ENCODE measurements at places on chromosomes 11 and 22.

DNA sequence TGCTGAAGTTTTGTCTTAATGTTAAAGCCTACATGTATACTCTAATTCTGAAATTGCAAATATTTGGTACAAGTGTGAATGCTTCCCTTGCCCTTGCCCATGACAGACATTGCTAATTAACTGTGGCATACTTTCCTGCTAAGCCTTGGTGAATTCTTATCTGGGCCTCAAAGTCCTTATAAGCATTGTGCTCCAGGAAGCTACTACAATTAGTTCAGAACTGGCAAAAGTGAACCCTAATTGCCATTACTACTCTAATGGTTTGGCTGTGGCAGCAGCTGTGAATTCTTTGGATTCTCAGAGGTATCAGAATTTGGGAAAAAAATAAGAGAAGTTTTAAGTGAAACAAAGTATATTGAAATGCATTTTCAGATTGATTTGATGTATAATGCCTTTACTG is 24.3 kb downstream of the EMSY start:
- no peak for DNase-seq

GRCh38 chr11:106925245-106925644 is 93.0 kb downstream of the GUCY1A2 start:
- no peak for DNase-seq

DNA sequence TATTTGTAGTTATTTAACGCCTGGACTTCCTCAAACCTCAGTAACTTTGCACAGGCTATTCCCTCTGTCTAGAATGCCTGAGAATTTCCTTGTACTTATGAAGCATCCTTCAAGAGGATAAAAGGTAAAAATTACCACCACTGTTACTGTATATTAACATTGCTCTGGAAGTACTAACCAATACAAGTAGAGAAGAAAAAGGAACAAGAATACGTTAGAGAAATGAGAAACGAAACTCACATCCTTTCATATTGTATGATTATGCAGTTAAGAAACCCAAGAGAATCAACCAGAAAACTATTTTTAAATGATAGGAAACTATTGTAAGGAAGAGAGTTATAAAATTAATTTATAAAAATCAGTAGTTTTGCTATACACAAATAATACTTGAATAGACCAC is 48.2 kb upstream of the OR5P2 start:
- DNase-seq, result no peak

DNA sequence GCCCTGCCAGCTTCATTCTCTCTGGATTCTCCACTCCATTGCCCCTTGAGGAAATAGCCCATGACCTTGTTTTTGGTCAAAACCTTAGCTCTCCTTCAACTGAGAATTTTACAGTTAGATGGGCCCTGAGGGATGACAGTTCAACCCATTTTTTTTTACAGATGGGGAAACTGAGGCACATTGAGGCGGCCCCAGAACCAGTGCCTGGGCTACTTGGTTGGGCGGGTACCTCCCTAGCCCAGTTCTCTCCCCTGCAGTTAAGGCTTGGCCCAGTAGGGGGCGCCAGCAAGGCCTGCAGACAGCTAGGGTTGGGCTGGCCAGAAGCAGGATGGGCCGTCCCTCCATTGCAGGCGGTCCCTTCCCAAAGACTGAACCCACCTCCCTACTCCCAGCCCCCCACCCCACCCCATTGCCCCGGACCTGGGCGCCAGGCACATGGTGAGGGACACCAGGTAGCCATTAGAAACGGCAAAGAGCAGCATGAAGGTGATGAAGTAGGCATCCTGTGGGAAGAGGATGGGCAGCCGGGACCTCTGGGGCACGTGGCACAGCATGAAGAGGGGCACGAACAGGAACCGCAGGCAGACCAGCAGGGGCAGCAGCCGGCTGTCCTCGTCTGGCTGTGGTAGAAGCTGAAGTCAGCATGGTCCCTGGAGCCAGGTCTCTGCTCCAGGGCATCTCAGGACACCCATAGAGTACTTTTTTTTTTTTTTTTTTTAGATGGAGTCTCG is 7.6 kb downstream of the SLC29A2 start:
- no peak for DNase-seq

DNA sequence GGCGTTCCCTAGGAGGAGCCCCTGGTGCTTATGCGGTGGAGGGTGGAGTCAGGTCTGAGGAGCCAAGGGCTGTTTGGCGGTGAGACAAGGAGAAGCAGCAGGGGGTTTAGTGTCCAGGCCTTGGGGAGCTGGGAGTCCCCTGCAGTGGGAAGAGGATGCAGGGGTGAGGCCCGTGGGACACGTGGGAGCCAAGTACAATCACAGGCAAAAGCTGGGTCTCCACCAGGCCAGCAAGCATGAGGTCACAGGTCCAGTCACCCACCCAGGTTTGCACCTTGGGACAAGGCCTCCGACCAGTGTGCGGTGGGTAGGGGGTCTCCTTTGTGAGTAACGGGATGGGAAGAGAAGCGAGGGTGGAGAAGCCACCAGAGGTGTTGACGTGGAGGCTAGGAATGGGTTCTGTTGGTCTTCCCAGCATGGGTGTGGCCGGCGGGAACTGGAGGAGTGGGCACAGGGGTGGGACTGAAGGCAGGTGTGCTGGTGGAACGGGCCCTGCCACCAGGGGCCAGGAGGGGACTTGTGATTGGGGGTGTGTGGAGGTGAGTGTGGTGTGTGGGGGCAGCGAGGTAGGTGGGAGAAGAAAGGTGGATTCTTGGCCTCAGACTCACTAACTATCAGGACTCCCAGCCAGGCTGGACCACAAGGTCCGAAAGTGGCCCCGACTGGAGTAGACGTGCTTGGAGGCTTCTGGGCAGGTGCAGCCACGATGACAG is 953.6 kb downstream of the TBC1D22A start:
- DNase-seq, result no peak
